Activated T-cell treated with anti-CD3 and anti-CD28 coated beads, Interleukin-2, amount 50 U/mL, for 24 hours (primary cell): ENCODE measurements at places on chromosomes 13 and 19.

DNA sequence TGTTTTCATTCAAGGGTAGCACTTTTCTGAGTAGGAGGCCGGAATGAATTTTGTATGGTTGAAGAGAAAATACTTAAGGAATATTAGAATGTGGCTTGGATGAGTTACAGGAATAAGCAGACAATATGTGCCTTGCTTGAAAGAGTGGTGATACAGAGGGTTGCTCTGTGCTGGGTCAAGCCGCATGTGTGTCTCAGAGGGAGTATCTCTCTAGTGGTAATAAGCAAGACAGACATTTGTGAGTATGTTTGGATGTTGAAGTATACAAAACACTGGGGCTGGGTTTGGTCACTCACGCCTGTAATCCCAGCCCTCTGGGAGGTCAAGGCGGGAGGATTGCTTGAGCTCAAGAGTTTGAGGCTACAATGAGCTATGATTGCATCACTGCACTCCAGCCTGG lies 103.9 kb downstream of the LMO7 start:
- DNase-seq: no peak

DNA sequence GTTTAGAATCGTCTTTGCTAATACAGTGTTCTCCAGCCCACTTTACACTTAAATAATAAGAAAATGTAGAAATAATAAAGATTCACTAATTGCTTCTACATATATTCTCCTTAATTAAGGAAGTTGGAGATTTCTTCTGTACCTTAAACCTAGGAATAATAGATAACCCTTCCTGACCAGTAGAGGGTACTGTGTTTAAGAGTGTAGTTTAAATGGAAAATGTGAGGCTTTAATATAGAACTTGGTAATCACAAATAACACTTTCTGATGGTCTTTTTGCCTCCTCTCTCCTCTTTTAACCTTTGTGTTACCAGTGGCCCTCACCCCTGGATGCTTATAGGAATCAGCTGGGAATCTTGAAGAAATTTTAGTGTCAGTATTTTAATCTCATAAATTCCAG lies 20.7 kb downstream of the POMP start:
- no peak for DNase-seq

DNA sequence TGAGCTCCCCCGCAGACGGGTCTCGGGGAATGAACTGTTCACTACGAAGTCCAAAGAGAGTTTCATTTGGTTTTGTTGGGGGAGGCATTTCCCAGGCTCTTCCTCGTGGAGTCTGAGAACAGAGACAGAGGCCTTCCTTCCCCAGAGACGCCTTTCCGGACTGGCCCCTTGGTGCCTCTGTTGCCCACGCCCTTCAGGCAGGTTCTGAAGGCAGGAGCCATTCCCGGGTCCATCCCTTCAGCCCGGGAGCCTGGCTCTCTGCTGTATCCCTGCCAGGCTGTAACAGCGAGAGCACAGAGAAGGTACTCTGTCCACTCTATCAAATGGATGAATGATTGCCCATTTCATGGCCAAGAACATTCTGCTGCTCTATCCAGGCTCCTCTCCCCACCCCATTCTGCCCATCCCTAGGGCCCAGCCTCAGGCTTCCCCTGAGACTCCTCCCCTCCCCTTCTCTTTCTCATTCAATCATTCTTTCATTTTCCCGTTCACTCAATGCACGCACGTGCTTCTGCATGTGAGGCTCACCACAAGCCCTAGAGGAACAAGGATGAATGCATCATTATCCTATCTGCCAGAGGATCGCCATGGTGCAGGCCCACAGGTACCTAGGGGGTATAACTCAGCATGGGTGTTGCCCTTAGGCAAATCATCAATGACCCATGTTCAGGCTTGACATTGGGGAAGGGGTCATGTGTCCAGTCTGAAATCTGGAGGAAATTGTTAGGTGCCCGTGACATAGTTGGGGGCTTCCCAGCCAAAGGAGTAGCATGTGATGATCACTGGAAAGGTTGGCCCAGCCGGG lies 298.6 kb downstream of the ZNF536 start:
- no peak for DNase-seq

DNA sequence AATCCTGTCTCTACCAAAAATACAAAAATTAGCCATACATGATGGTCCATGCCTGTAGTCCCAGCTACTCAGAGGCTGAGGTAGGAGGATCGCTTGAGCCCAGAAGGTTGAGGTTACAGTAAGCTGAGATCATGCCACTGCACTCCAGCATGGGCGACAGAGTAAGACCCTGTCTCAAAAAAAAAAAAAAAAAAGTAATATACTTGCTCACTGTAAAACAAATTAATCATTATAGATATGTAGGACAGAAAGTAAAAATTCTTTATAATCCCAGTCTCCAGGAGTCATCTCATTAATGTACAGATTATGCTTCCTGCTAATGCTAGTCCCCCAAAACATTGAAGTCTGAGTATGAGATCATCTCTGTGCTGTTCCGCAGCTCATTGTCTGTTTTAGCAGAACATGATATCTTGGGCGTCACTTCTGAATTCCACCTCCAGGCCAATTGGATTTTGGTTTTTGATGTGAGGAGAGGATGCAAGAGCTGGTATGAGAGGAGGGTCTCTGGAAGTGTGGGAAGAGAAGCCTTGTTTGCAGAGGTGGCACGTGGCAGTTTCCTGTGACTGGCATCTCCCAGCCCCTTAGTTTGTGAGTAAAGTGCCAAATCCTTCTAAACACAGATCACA lies 75.4 kb upstream of the NPAS1 start:
- DNase-seq: no peak

DNA sequence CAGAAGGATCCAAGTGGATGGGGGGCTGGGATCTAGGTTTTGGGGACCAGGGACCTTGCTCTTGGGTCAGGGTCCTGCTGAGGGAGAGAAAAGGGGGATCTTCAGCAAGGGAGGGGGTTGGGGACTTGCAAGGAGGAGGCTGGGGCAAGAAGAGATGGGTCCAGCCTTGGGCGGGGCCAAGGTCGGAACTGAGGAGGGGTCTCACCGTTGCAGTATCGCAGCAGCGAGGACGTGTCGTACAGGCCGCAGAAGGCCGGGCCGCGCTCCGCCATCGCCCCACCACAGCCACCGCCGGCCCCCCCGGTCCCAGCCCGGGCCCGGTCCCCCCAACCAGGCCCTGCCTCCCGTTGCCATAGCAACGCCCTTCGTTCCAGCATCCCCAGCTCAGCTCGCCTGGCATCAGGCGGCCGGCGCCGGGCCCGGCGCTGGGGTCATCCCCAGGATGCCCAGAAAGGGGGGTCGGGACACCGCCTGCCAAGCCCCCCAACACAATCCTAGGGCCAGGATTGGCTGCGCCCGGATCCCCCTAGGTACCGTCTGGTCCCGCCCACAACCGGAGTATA lies 6.0 kb upstream of the EML2 start:
- no peak for DNase-seq

GRCh38 chr13:23467048-23467931 lies 33.8 kb upstream of the SACS start:
- DNase-seq: no peak

GRCh38 chr19:5504114-5504513 lies 48.9 kb downstream of the ZNRF4 start:
- no peak for DNase-seq

- DNase-seq: no peak
These were observed 192.5 kb upstream of the PCDH20 start for GRCh38 chr13:61608138-61608537.

- DNase-seq: peak; percentile 86
These were observed 5.0 kb upstream of the PTGER1 start for GRCh38 chr19:14479975-14480699.

GRCh38 chr19:1754636-1755466 lies 1.5 kb downstream of the ONECUT3 start:
- no peak for DNase-seq

GRCh38 chr13:23871616-23872220 lies 17.5 kb downstream of the MIPEP start:
- DNase-seq: no peak

DNA sequence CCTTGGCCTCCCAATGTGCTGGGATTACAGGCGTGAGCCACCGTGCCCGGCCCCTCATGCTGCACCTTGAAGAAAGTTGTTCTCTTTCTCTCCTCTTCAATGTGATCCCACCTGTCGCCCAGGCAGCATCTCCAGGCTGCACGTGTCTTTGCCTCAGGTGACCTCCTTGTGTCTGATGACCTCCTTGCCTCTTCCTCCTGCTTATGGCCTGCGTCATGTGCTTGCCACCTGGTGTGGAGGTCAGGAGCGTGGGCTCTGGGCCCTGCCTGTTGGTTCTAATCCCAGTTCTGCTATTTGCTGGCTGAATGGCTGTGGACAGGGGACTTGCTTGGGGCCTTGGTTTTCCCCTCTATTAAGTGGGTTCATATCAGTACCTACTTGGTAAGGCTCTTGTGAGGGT lies 6.3 kb downstream of the BICRA start:
- DNase-seq: no peak

- DNase-seq: no peak
These were observed 353.8 kb downstream of the DNAJC15 start for GRCh38 chr13:43377149-43377548.

DNA sequence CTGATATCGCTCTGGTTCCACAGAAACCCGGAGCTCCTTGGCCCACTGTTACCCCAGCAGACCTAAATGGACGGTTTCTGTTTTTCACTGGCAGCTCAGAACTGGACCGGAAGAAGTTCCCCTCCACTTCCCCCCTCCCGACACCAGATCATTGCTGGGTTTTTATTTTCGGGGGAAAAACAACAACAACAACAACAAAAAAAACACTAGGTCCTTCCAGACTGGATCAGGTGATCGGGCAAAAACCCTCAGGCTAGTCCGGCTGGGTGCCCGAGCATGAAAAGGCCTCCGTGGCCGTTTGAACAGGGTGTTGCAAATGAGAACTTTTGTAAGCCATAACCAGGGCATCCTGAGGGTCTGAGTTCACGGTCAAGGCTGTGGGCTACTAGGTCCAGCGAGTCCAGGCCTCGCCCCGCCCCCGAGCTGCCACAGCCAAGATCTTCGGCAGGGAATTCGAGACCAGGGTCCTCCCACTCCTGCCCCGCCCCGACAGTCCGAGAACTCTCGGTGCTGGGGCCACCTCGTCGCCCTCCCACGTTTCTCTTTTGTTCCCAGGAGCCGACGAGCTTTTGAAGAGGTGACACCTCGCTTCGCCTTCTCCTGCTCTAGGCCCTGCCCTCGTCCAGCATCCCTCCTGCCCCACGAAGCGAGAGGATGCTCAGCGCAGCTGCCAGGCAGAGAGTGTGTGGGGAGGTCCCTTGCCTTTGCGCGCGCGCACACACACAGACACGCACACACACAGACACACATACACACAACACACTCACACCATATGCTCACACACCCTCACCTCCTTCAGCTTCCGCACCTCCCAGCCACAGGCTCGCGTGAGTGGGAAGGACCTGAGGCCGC lies 8.8 kb downstream of the ZIC2 start:
- peak; percentile 45 for DNase-seq

DNA sequence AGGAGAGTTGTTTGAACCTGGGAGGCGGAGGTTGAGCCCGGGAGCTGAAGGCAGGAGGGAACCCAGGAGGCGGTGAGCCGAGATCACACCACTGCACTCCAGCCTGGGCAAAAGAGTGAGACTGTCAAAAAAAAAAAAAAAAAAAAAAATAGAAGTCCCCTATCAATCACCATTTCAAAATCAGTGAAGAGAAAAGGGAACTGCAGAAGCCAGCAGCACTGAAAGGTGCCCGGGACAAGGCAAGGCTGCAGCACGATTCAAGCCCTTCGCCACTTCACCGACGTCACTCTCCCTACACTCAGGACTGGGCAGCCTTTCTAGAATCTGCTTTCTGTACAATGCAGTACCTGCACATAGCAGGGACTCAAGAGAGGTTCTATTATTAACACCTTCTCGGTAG lies 21.9 kb upstream of the USP12 start:
- DNase-seq: no peak

GRCh38 chr19:49150944-49151243 lies 4.3 kb downstream of the HRC start:
- no peak for DNase-seq

GRCh38 chr13:106651442-106651841 lies 83.5 kb upstream of the ARGLU1 start:
- no peak for DNase-seq

DNA sequence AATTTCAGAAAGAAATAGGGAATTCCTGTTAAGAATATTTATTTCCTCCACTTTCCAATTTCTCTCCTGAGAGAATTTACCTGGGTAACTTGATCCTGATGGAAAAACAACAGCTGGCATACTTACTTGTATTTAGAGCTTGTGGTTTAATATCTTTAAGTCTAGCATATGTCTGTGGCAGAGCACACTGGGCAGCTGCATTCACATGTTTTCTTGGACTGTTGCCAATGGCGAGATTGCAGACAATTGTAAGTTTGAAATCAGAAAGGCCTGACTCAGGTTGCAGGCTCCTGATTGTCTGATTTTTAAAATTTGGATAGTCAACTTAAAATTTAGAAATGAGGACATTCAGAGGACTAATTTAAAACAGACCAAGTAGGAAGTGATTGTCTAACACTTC lies 66.9 kb downstream of the NHLRC3 start:
- no peak for DNase-seq

DNA sequence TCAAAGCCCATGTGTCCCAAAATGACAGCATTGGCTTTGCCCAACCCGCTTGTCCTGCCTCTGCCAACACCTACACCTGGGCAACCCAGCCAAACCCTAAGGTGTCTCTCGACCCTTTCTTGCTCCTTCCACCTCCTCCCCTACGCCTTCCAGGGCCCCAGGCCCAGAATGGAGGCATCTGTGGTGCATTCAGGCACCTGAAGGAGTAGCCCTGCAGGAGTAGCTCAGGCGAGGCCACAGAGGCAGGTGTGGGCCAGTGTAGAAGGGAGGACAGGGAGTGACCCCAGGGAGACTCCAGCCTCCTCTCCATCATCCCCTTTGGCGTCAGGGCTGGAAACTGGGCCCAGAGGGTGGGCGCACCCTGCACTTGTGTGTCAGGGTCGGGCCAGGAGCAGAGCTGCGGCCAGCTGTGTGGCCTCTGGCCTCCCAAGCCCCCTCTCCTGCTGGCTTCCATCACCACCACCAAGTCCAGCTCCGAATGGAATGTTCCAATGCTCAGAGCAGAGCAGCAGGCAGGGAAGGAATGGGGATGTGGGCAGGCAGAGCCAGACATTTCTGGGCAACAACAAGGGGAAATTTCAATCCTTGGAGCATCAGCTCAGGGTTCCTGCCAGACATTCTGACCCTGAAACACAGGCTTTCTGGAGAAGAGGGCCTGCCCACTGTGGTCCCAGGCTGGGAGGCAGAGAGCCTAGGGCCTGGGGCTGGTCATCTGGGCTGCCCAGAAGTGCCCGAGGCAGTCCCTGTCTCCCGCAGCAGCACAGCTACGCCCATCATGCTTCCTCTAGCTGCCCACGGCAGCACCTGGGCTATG lies 16.4 kb downstream of the PLEKHF1 start:
- no peak for DNase-seq

GRCh38 chr13:22948421-22948820 lies 232.4 kb upstream of the SGCG start:
- no peak for DNase-seq

GRCh38 chr19:45578861-45579260 lies 5.7 kb downstream of the OPA3 start:
- DNase-seq: no peak

GRCh38 chr13:94139393-94139995 lies 340.0 kb downstream of the DCT start:
- DNase-seq: no peak

GRCh38 chr19:45960595-45961235 lies 12.9 kb downstream of the NOVA2 start:
- DNase-seq: no peak

- no peak for DNase-seq
These were observed 41.4 kb downstream of the COL4A2 start for GRCh38 chr13:110348309-110349105.
